ENCODE measurements at places on chromosomes 2 and 18. TPM values are rescaled to one million over a fixed set of nuclear protein-coding genes. Genes with fewer than 3 reads are reported as not detected.

DNA sequence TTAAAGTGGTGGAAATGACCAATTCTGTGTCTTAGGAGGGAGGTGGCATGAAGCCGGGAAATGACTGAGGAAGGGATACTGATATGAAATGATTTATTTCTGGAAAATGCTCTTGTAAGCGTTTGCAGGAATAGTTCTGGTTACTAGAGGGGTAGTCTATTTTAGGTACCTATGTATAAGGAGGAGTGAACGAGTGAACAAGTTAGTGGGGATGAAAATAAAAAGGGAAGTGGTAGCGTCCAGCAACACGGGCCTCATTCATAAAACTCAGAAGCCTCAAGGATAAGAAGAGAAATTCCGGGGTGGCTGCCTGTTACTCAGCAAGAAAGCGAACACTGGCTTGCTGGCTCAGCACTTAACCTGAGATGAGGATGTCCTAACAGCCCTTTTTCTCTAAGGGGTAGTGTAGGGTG lies 303.3 kb downstream of the NCKAP5 start:
- peak; percentile 40 for DNase-seq

DNA sequence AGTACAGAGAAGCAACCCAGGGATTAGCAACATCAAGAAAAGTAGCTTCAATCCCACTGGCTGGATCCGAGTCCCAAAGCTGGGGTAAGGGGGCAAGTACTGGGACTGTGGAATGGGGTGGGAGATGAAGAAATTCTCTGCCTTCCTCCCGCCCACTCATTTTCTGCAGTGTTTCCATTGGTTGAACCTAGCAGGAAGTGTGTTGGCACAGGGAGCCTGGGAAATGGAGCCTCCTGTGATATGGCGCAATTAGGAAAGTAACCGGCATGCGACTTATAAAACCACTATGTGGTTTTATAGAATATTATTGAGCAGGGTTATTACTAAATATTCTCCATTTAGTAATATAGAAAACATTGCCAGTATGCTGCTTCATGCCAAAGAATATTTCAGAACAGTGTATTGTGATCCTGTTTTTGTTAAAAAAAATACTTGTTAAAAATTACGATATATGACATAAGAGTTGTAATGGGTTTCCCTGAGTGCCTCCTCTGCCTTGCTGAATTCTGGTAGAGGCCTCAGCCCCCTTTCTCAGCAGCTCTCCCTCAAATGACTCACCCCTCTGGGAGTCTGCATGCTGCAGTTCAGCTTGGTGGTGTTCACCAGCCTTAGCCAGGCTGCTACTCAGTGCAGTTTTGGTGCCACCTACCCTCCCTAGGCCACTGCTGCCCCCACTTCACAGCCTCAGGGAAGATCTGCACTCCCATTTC lies 60.5 kb downstream of the HK2 start:
- DNase-seq: no peak

GRCh38 chr2:31414601-31415241 lies at the start of gene XDH:
Gene XDH (minus strand): TSS chr2:31414742. CDS start chr2:31414666, 76 bp downstream.
- no peak for DNase-seq

- DNase-seq: no peak
Measured at GRCh38 chr2:203400805-203401585, 72.8 kb downstream of the ABI2 start.

DNA sequence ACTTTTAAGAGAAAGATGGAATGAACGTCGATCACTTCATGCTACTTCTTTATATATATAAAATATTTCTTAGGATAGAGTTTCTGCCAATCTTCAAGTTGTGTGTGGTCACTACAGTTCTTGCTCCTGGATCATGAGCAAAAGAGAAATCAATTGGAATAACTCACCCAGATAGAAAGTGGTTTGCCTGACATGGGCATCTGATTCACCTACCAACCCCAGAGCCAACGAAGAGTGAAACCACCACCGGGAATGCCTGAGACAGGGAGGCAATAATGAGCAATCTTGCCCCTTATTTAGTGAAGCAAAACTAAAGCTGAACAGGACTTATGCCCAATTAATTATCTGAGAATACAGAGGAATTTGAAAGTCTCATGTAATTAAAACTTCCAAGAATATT lies 250.2 kb upstream of the REG3G start:
- no peak for DNase-seq

DNA sequence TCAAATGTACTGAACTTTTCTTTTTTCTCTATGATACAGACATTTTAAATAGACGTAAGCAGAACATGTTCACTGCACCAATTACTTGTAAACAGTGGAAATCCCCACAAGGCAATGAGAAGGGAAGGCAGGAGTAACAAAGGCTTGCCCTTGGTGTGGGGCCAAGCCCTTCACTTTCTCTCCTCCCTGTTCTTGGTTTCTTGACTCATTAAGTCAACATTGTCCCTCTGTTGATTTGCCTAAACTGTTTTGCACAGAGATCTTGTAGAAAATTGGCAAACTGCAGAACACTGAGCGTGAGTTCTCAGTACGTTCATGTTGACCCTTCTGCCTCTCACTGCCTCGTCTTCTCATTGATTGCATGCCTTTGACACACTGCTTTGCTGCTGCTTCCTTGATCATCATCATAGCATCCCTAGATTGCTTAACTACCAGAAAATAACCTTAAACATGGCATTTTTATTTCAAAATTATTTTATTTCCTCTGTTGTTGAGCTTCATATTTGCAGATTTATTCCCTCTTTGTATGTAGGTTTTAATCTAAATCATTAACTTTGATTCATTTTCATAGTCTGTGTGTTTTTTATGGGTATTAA lies 257.7 kb downstream of the PTGR3 start:
- no peak for DNase-seq

DNA sequence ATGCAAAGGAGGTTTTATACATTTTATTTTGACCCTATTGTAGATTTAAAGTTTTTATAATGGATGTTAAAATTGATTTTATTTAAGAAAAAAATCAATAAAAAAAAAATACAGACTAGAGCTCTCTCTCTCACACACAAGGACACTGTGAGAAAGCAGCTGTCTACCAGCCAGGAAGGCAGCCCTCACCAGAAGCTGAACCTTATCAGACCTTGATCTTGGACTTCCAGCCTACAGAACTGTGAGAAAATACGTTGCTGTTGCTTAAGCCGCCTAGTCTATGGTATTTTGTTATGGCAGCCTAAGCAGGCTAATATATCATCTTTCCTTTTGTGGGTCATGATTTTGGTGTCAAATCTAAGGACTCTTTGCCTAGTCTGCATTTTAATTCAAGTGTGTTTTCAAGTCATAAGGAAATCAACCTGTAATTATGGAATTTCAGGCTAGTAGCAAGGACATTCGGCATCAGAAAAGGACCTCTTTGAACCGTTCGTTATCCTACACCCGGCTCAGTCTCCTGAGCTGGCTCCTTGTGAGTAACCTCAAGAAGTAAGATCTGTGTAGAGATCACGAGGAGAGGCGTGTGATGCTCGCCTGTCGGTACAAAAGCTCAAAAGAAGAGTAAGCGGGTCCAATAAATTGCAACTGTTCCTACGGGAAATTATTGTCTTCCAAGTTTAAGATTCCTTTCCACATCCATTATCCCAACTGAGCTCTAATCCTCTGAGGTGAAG lies 98.2 kb downstream of the PDCL3 start:
- no peak for DNase-seq

DNA sequence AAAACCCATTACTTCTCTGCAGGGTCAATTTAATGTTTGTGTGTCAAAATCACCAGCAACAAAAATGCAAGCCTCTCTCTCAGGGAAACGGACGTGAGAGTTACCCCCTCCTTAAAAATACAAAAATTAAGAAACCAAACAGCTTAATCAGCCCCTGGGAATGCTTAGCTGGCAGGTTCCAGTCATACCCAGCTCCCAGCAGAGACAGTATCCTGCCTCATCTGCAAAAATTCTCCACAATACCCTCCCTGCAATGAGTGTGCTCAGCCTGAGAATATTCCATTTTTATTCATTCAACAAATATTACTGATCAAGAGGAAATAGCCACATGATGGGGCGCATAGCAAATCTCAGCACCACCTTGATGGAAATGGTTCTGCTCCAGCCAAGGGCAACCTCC lies 36.3 kb downstream of the ST8SIA5 start:
- no peak for DNase-seq

GRCh38 chr2:11553661-11554398 lies 20.0 kb downstream of the GREB1 start:
- no peak for DNase-seq

GRCh38 chr2:60521626-60522025 lies 31.8 kb downstream of the BCL11A start:
- DNase-seq: no peak

DNA sequence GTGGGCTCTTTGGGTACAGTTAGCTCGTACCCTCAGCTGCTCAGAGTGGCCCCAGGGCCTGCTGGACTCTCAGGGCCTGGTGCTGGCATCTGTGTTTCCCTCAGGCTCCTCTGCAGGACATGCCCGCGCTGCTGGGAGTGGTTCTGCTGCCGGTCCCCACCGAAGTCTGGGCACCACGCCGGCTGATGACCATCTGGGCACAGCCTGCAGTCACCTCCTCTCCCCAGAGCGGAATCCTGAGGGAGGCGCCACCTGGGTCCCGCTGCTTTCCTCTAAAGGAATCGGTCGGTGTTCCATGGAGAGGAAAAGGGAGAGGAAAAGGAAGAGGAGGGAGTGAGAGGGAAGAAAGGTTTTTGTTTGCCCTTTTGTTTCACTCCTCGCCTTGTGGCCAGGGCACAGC lies 43.6 kb downstream of the MC2R start:
- peak; percentile 36 for DNase-seq

BMP10 gene
- total RNA-seq: not detected

TRIM43B gene
- total RNA-seq: not detected

RTN4 gene
- total RNA-seq: 244 TPM
